ENCODE measurements at places on chromosomes 16 and 17.

DNA sequence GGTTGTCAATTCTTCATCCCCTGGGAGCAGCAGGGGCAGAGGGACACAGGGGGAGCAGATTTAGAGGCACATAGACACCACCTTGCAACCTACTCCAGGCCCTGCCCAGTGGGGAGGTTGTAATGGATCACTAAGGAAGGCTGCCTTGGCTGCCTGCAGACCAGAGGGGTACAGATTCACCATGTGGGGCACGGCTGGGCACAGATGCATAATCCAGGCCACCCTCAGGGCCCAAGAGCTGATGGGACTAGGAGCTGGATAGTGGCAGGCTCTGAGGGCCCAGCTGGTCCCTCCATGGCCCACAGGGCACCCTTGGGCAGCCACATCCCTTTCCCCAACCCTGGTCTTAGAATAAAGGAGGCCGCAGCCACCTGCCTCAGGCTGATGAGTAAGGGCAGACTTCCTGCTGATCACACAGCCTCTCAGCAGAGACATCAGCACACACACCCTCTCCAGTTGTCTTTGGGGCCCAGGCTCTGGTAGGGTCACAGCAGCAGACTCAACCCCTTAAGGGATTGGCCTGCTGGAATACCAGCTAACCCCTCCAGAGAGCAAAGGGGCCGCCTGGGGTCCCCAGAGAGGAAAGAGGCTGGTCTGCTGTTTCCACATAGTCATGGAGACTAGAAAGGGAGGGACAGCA, 224.9 kb downstream of the GSG1L start:
- no peak for DNase-seq

DNA sequence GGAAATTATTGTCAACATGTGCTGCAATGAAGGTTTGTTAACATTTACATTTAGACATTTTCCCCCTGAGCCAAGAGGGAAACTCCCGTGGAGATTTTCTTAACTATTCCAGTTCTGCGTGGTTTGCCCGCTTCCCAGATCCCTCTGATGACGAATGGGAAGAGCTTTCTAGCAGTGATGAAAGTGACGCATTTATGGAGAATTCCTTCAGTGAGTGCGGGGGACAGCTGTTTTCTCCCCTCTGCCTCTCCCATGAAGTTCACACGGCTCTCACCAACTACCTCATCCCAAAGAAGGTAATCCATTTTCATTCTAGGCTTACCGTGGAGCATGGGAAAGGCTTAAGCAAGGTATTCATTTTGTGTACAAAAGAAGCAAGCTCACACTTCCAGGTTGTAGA, 18.2 kb downstream of the HEATR3 start:
- DNase-seq = no peak

DNA sequence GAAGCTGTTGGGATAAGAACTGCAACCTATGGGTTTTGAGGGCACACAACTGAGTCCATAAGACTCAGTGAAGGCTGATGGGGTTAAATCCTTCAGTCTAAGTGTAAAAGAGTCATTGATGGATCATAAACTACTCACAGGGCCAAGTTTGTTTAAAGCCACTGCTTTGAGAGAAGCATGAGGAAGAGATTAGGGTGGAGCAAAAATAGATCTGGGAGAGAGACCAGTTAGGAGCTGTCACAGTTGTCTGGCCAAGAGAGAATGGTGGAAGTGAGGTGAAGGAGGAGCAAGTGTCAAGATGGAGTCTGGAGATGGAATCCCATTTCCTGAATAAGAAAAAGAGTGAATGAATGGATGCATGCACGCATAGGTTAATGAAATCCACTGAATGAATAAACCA, 379.1 kb upstream of the CDH11 start:
- DNase-seq = no peak

DNA sequence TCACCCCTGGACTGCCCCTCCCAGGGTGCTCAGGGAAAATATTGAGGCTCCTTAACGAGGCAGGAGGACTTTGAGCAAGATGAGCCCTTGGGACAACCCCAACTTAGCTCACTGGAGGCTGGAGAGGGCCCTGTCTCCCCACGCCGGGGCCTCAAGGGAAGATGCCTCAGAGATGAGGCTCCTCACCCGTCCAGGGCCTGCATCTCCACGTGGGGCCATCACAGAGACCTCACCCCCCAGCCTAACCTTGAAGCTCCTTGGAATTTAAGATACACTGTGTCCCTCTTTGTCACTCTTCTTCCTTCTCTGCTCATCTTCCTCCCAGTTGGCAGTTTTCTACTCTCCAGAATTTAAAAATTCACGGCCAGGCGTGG, 11.2 kb downstream of the COX4I1 start:
- no peak for DNase-seq

DNA sequence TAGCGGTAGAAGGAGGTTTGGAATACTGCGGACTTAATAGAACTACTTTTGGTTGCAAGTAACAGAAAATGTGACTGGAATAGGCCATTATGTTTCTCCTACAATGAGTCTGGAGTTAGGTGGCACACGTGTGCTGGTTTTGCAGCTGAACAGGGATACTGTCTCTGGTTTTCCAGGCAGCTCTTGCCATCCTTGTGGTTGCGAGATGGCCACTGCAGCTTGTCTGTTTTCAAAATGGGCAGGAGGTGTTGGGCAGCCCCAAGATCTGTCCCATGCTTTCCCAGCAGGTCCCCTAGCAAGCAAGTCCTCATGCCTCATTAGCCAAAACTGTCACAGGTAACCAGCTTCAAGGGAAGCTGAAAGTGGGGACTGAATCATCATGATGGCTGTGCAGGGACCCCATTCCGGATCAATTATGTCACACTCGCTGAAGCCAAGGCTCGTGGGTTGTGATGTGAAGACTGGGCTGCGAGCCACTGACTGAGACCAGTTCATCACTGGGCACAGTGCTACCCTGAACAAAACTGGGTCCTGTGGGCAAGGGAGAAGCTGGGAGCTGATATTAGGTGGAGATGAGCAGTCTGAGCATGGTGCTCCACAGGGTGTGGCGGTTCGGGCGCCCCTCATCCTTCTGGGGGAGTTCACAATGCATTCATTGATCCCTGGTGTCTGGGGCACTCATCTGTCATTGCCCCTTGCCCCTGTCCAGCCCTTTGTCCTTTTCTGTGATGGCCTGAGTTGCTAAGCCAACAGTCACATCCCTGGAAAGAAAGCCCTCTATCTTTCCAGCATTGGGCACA, 82.1 kb downstream of the KSR1 start:
- DNase-seq = no peak

DNA sequence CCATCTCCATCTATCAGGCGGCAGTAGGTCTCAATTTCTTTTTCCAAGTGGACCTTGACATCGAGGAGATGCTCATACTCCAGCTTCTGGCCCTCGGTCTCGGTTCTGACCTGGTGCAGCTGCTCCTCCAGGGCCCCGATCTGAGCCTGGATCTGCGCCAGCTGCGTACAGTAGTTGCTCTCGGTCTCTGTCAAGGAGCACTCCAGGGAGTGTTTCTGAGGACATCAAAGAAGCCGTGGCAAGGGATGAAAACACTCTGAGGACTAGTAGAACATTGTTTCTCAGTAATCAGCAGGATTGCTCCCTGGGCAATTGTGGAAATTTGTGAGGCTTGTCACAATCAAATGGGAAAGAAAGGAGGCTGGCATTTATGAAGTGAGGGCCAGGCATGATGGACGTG, 5.9 kb downstream of the KRT28 start:
- DNase-seq = no peak

Measured in 8988T (cell line).